IPS-NIHi11 (cell line): ENCODE measurements at places on chromosomes 16 and 17.
A peak's percentile ranks its signal among the peaks of the same experiment; 100 is the strongest.

DNA sequence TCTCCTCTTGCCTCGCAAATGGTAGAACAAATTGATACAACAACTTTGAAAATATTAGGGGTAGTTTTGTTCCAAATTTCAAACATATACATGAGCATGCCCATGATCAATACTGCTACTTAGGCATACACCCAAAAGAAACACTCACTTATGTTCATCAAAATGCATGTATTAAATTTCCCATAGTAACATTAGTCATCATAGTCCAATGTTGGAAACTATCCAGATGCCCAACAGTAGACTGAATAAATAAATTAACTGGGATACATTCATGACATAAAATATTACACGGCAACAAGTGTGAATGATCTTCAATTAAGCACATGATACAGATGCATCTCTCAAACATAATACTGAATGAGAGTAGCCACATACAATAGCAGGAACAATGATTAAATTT, 391.6 kb downstream of the CDH11 start:
- DNase-seq: no peak

DNA sequence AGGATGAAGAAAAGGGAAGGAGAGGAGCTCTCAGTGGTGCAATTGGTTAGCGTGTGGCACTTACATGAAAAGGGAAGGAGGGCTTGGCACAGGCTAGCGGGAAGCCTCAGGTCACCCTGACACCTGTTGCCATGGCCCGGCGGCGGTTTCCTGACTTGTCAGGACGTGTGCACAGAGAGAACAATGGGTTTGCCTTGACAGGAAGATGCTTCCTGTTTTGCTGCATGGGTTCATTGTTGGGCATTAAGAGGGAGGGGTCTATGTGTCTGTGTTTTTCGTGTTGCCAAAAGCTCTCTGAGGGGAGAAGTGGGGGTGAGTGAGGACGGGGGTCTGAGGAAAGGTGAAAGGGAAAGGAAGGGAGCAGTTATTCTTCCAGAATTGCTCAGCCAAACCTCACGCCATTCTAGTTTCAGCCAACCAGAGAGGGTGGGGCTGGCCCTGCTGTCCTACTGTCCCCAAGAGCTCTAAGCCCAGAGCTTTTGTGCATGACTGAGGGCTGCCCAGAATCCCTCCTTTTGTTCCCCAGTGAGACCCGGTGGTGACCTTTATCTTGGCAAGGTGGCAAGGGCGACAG, 17.1 kb upstream of the CCR7 start:
- DNase-seq: no peak

GRCh38 chr16:85537795-85538401, 75.2 kb upstream of the GSE1 start:
- no peak for DNase-seq

DNA sequence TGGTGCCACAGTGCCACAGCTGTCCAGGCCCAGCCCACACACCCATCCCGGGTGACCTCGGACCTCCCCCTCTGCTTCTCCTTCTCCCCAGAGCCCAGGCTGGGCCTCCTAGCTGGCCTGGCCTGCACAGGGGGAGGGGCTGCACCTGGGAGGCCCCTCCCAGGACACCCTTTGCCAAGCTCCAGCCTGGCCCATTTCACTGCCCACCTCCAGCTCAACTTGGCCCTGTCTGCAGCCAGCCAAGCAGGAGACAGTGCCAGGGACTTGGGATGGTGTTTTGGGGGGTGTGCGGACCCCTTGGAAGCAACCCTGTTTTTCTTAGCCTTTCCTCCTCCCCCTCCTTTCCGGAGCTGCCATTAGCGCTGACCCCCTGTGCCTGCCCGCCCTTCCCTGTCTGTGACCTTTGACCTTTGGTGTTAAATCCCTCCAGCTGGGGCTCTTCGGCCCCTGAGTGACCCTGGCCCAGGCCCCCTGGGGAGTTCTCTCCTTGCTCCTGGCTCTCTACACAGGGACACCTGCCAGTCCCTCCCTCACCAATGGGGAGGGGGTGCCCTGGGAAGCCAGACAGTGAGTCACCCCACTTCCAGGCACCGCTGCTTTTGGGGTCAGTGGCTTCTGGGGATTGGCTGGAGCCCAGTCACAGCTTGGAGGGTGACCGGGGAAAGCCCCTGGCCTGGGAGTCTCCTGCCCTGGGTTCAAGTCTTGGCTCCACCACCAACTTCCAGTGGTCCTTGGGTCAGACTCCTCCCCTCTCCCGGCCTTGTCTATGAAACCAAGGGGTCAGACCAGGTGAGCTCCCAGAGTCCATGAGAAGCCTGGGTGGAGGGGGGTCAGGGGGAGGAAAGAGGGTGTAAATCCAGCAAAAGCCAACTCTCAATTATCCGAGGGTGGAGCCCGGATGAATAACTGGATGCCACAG, 1.9 kb downstream of the GLIS2 start:
- peak; percentile 23 for DNase-seq

DNA sequence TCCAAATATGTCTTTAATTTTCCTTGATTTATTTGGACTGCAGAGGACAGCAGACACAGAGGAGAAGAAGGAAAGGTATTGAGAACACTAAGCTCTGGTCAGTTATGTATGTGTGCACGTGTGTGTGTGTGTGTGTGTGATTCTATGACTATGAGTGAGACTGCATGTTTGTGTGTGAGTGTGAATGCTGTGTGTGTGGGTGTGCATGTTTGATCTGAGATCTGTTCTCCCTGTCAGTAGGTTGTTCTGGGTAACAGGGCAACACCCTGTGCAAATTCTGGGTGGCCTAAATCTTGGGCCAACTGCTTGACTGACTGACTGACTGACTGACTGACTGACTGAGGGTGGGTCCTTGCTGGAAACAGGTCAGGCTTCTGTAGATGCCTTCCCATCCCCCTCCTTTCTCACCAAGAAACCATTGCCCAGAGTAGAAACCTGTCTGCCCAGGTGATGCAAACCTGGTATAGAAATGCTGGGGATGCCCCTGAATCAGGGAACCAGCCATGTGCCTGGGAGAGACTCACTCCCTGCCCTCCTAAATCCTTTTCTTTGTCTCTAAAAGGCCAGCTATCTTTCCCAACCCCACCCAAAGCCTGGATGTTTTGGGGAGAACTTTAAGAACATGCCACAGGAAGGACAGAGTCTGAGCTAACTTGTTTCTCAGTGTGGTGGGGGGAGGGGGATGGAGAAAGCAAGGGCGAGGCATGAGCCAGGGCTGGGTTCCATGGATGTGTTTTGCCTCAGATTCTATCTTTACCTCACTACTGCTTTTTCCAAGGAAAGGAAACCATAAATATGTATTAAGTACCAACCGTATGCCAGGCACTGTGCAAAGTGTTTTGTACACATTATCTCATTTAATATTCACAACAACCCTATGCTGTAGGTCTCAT, 4.5 kb upstream of the NR1D1 start:
- DNase-seq: no peak

DNA sequence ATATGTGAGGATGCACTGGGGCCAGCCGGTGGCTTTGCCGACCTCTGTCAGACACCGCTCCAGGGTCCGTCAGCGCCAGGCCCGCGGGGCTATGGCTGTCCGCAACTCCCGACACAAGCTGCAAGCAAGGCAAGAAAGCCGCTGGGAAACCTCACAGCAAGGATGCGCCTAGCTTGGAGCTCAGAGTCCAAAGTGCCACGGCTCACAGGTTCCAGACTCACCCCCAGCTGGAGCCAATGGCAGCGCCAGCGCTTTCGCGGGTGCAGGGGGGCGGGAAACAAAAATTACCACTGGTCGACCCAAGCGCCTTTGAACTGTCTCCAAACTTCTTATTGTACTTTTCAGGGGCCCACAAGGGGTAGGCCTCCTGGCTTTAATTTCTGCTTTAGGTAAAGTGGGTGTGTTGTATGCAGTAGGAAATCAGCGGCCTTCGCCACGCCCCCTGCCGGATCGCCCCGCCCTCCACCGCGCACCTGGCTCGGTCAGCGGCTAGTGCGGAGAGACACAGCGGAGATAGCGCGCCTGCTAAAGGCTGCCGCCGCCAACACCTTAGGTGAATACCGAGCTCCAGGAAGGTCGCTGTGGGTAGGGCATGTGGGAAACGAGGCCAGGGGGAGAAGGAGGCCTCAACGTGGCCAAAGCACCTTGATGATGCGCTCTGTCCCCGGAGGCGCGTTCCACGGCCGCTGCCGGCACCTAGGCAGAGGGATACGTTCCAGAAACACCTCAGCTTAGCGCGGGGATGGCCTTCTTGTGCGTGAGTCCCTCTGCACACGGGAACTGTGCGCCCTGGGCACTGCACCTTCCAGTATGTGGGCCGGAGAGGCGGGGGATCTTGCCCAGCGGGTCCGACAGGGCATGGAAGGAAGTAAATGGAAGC, 61.0 kb upstream of the RBL2 start:
- peak; percentile 91 for DNase-seq

GRCh38 chr16:66265048-66265415, 101.5 kb upstream of the CDH5 start:
- no peak for DNase-seq

DNA sequence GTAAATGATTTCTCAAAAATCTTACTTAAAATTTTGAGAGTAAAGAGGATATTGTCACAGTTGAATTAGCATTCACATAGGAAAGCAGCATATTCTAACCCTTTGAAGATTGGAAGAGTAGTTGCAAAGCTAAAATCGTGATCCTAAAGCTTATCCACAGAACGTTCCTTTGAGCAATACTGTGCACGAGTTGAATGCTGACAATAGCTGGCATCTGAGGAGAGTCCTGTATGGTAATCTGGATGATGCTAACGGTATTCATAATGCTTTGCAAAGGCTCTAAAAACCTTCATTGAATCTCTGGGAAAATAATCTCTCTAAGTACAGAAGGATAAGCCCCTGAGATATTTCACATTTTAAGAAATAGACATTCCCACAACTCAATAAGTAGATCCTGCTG, 354.6 kb downstream of the CDH8 start:
- no peak for DNase-seq

- no peak for DNase-seq
These were observed 2.0 kb downstream of the MMP2 start for GRCh38 chr16:55481023-55481422.

- no peak for DNase-seq
These were observed 16.6 kb downstream of the MYO15B start for GRCh38 chr17:75604034-75604695.

- DNase-seq: no peak
These were observed 47.4 kb upstream of the NUDT7 start for GRCh38 chr16:77674888-77675287.

- DNase-seq: peak; percentile 75
These were observed 10.2 kb upstream of the EEF2K start for GRCh38 chr16:22195695-22196558.
